ENCODE measurements at places on chromosomes 13 and 19.

DNA sequence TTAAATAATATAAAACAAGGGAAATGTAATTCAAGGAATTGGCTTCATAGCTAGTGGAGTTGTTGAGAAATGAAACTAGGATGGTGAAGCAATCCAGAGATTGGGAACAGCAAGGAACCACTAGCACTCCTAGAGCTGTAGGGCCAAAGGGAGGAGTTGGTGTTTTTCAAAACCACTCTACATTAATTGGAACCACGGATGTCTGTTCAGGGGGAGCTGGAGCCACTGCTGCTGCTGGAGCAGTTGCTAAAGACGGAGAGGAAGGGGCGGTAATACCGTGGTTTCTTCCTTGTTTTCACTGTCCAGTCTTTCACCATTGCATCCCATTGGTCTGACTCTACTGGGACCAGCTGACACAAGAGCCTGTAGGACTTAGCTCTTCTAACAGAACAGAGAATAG is 8.5 kb downstream of the DNAJC15 start:
- DNase-seq, result no peak

GRCh38 chr13:29571876-29572570 is 23.5 kb downstream of the SLC7A1 start:
- no peak for DNase-seq

DNA sequence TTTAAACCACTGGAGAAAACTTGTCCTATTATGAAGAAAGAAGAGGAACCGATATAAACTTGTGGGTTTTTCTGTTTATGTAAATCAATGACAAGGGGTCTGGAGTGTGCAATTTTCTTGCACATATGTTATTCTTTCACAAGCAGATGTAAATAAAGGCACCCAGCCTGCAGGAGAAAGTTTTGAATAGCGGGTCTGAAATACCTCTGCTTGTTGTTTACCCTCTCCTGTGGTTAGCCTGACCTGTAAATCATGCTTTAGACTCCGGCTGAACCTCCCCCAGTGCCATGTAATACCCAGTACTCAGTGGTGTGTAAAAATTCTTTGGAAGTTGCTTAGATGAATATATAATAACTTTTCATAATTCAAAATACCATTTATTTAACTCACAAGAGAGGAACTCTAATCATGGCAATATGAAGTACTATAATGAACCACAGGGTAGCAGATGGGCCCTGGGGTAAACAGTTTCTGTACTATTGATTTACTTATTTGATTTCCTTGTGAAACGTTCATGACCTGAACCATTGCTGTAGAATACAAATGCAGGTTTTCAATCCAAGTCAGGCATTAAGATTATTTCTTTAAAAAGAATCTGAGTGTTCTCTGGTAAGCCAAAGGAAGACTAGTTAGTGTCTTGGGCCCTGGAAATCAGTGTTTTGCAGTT is 245.1 kb downstream of the LMO7 start:
- DNase-seq, result no peak

DNA sequence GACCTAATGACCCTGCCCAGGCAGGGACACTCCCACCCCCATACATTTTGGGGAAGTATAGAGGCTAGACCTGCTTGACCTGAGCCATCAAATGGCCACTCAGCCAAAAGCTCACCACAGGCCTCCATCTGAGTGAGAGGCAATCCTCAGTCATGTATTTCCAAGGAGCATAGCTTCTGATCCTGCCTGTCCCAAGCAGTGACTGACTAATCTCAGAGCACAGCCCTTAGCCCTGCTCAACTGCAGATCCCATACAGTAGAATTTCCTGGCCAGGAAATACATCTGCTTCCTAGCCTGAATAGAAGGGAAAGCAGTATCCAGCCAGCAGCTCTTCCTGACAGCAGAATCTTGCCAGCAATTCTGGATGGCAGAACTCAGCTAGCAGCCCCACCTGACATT is 880.6 kb upstream of the GPC6 start:
- no peak for DNase-seq

DNA sequence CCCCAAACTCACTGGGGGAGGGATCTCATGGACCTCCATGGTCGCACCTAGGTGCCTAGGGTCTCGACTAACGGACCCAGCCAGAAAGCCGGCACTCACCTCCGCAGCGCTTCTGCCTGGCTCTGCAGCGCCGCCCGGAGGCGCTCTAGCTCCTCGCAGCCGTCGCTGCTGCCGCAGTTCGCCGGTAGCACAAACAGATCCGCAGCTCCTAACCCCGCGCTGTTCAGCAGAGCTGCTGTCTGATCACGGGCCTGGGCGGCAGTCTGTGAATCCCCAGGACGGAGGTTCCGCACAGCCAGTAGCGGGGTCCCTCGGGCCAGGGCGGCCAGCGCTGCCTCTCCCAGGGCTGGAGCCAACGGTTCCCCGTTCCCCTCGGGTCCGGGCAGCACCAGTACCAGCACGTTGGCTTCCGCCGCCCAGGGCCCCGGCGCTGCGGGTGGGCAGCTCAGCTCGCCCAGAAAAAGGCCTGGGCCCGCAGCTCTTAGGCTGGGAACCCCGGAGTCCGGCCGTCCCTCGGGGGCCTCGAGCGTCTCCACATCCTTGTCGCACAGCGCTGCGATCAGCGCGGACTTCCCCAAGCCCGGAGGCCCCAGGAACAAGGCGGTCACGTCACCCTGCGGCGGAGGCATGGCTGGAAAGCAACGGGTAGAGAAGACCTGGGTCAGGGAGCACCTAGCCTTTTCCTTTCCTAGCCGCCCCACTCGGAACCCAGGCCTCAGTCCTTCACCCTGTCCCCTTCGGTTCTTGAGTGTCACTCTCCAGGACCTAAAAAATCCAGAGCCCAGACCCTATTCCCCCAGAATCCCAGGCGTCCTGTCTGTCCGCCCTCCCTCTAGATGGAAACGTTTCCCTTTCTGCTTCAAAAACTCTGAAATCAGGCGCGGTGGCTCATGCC is 977 bp downstream of the IRGQ start:
- DNase-seq, result peak; percentile 44

GRCh38 chr19:46921071-46921470 is 60.3 kb downstream of the ARHGAP35 start:
- no peak for DNase-seq

DNA sequence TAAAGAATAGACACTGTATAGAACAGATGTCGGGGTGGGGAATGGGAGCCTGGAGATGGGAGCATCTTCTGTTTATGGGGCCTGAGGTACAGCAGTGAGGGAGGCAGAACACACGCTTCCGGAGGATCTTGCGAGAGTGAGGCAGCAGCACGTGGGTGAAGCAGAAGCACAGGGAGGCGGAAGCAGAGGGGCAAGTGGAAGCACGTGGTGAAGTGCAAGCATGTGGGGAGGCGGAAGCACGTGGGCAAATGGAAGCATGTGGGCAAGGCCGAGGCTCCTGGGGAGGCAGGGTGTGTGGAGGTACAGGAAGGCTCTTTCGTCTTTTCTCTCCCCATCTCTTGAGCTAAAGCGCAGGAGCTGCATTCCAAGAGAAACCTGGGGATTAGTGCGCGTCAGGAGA is 198.4 kb downstream of the ATP8A2 start:
- no peak for DNase-seq
